ENCODE measurements at places on chromosomes 5 and 9.

DNA sequence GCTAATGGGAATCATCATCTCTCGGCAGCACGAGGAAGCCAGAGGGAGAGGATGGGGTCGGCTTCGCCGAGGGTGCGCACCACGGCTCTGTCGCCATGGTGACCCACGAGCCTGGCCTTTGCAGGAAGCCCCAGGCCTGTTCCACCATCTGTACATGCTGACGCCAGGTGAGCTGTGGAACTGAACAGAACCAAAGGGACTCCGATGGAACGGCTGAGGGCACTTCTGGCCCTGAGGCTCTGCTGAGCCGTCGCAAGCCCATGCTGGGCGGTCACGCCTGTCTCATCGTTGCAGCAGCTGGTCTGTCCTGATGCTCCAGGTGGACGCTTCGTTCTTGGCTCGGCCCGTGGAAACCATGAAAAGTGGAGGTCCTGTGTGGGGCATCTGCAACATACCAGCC is 34.6 kb upstream of the UBAC1 start:
- DNase-seq, result no peak

DNA sequence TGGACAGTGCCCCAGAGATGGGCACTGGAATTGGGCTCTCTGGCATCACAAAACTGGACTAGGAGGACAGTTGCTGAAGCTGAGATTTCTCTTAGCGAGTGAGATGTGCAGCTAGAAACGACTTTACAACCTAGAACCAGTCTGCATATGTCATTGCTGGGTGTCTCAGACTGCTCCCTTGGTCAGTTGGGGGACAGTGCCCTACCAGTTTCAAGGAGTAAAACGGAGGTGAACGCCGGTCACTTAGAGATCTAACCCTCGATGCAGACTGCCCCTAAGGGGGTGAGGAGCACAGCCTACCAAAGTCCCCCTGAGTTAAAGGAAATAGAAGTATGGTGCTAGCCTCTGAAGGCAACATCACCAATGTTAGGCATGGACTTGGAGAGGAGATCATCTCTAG is 704.4 kb upstream of the CDH9 start:
- DNase-seq, result no peak

DNA sequence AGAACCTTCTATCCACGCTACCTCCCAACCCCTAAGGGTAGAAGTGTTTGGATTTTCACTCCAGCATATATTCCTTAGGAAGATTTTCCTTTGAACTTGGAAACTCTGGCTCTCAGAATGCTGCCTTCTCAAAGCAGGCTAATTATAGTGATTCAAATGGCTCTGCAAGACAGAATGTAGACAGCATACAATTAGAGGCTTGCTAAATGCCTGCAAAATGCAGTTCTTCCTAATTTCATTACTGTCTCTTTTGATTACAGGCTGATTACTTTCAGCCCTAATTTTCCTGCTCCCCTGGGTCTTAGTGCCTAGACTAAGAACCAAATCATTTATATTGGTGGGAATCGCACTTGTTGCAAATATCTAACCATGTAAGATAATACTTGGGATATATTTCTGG is 50.8 kb downstream of the ANKDD1B start:
- DNase-seq, result no peak

GRCh38 chr9:76737154-76737902 is 26.9 kb upstream of the PCA3 start:
- DNase-seq, result no peak

GRCh38 chr9:71609448-71609830 is 158.9 kb downstream of the CEMIP2 start:
- DNase-seq, result no peak

- no peak for DNase-seq
These were observed 52.3 kb upstream of the ADAMTS2 start for GRCh38 chr5:179397516-179397915.

GRCh38 chr9:90029996-90030395 is 425.2 kb downstream of the GADD45G start:
- no peak for DNase-seq

DNA sequence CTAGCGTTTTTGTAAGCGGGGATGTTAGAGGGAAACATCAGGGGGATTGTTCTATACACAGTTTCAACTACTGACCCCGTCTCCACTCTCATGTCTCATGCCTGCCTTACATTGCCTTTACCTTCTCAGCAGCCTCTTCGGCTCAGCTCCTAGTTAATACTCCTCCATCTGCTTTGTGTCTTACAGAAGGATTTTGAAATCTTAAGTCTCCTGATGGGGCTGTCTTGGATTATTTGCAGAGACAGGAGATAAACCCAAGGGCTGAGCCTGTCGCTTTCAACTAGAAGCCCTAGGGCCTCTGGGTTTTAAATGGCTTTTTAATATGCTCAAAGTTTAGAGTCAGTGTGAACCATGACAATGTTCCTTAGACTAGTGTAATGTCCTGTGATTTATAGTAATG is 161.5 kb downstream of the CARTPT start:
- no peak for DNase-seq

DNA sequence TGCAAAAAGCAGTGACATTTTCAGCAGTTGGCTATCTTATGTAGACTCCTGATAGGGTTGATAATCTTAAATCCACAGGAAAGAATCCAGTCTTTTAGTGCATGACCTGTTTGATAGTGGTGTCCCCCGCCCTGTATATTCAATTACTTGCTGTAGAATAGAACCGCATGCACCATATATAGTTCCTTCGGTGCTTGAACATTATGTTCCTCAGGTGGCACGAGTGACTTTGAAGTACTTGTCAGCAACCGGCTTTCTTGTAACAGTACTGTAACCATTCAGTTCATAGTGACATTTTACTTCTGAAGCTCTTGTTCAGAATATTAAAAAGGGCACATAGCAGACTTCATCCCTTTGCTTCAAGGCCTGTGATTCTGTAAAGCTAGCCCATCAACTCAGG is 163.2 kb upstream of the KLF9 start:
- DNase-seq, result no peak

- no peak for DNase-seq
These were observed 958 bp upstream of the LCN8 start for GRCh38 chr9:136759001-136759400.

GRCh38 chr9:77616191-77616590 is 31.9 kb downstream of the GNA14 start:
- no peak for DNase-seq

- DNase-seq, result no peak
These were observed 151.9 kb downstream of the NTRK2 start for GRCh38 chr9:84821431-84821830.

DNA sequence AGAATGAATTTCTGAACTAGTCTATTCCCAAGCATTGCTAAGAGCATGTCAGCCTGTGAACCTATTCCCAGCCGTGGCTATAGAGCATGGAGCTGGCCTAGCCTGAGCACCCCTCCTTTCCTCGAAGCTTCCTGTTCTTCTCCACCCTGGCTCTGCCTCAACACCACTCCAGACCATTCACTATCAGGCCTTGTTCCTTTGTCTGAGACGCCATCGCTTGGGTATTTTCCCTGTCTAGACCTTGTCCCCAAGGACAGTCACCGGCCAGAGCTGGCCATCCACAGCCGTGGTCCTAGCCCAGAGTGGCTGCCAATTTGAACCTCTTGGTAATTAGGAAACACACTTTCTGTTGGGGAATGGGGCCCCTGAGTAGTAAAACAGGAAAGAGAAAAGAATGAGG is 105.8 kb downstream of the LIFR start:
- no peak for DNase-seq

DNA sequence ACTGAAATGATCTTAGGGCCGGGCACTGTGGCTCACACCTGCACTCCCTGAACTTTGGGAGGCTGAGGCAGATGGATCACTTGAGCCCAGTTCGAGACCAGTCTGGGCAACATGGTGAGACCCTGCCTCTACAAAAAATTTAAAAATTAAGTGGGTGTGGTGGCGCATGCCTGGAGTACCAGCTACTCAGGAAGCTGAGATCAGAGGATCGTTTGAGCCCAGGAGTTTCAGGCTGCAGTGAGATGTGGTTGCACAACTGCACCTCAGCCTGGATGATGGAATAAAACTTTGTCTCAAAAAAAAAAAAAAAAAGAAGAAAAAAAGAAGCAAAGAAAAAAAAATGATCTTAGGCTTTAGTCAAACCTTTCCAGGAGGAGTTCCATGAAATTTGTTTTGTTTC is 41.8 kb downstream of the MEF2C start:
- DNase-seq, result no peak

DNA sequence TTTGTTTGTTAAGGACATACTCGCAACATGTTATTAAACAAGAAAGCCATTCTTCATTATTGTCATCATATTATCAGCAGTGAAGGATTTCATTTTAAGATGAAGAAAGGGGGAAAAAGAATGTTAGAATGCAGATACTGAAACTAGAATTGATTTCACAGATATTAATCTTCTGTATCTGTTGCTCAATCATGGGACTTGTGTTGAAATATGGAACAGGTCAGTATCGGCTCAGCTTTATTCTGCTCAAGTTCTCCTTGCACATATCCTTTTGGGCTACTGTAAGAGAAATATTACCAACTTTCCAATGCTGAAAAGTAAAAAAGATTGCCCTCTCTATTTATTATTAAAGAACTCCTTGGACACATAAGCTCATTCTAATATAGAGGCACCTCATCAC is 13.8 kb upstream of the ANXA1 start:
- no peak for DNase-seq

DNA sequence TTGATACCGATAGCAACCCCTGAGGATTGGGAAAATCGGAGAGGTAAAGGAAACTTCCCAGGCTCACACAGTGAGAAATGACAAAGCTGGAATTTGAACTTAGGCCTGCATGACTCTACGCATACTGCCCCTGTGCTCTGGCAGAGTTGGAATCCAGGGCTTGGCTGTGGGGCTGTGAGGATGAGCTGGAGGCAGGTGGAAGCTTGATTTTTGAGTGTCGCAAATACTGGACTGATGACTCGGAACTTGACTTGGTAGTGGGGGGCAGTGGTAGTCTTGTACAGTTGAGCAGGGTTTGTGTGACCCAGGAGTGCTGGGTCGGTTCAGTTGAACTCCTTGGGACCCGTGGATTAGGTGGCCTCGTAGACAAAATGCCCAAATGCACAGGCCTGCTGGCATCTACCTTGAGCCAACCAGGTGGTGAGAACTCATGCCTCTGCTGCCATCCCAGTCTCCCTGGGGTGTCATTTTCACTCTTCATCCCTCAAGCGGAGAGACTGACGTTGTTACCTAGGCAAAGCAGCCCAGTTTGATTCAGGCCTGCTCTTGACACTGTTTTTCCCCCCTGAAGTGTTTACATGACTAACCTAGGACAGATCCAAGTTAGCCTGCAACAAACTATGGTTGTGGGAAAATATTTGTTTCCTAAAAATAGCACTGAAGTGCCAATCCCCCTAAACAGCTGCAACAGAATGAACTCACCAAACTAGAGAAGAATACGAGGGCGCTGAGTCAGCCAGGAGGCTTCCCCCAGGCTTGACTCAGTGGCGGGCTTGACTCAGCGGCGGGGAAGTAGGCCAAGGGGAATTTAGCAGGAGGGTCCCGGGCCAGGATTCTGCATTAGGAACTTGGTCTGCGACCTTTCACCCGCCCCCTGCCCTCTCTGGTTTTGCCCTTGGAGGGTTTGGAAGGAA is 45.7 kb upstream of the ORM1 start:
- DNase-seq, result no peak

- no peak for DNase-seq
These were observed 195.7 kb downstream of the ZNF608 start for GRCh38 chr5:124550731-124551130.

DNA sequence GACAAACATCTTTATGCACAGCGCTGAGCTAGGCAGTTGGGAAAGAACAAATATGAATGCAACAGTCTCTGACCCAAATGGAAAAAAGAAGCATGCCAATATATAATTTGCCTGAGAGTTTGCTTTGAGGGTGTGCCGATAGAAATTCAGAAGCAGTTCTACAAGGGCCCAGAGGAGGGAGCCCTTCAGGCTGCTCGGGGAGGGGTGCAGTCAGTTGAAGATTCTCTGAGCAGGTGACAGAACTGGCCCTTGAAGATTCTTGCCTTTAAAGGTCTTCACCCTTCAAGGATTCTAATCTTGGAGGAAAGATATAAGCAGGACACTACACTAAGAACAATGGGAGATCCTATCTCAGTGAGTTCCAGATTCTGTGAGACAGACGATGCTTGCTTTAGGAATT is 3.7 kb upstream of the PAPPA start:
- no peak for DNase-seq

- no peak for DNase-seq
These were observed 494 bp downstream of the ASTN2 start for GRCh38 chr9:117414220-117414905.

DNA sequence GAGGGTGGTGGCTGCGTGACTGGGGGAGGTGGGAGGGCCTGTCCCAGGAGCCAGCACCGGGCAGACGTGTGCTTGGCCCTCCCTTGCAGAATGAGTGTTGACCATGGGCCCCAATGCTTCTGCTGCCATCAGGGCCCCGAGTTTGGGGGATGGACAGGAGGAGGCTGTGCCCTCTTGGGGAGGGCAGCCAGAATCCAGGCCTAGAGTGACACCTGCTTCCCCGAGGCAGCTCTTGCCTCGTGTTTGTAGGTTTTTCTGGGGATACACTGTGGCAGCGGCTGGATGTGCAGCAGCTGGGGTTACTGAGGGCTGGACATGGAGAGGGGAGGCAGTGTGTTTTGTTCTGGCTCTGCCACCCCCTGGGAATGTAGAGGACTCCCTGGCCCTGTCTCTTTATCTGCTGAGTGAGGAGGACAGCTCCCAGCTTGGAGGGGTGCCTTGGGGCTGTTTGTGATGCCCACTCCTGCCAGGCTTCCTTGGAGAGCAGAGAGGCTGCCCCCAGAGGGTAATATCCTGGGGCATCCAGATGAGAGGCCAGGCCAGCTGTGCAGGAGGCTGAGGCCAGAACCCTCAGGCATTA is 22.7 kb downstream of the WNK2 start:
- DNase-seq, result no peak

GRCh38 chr9:130137641-130138081 is 34.5 kb upstream of the NCS1 start:
- DNase-seq, result no peak

GRCh38 chr5:60597572-60598320 is 102.2 kb downstream of the DEPDC1B start:
- DNase-seq, result no peak

DNA sequence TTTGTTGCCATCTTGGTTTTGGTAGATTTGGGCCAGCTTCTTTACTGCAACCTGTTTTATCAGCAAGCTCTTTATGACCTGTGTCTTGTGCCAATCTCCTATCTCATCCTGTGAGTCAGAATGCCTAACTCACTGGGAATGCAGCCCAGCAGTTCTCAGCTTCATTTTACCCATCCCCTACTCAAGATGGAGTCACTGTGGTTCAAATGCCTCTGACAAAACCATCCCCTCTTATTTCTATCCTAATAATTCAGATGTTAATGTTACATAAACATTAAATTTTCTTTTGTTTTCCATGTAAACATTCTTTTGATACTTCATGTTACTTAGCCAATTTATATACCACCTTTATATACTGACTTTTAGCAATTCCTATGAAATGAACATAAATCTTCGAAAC is 746.3 kb downstream of the CDH18 start:
- DNase-seq, result no peak

DNA sequence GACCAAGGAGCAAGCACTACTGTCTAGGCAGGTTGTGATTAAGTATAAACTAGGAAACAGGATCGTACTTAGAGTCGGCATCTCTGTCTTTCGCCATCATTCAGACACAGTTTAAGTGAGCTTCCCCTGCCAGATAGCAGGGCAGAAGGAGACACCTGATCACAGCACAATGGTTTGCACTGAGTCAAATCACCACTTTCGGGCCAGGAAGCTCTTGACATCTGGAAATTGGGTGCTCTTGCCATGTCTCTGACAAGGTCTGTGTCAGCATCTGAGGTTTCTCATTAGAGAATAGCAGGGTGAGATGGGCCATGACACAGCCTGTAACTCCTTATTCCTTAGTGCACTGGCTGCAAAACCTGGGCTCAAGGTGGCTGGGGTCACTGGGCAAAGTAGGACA is 8.3 kb downstream of the ADRB2 start:
- no peak for DNase-seq
